AG20443 (cell line): ENCODE measurements at places on chromosomes 7 and 10.

GRCh38 chr7:28977881-28978280 is 19.8 kb upstream of the TRIL start:
- DNase-seq: no peak

- DNase-seq: peak; percentile 46
Observed at GRCh38 chr10:124697837-124698544, 46.2 kb downstream of the FAM53B start.

DNA sequence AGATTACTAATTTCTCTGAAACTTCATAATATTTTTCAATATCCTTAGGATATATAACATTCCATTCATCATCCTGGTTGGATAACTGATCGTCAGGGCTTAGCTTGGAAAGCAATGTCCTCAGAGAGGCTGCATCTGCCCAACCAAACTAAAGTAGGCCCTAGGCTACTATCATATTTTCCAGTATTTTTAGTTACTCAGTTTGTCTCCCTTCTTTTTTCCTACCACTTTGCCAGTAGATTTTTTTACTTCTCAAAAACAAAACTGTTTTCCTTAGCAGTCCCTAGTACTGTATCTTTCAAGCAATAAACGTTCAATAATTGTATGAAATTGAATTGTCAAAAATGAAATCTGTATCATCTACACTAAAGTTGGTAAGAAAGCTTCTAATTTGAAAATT is 452.0 kb downstream of the TFEC start:
- no peak for DNase-seq

GRCh38 chr10:115972426-115972825 is 300.6 kb downstream of the GFRA1 start:
- no peak for DNase-seq

DNA sequence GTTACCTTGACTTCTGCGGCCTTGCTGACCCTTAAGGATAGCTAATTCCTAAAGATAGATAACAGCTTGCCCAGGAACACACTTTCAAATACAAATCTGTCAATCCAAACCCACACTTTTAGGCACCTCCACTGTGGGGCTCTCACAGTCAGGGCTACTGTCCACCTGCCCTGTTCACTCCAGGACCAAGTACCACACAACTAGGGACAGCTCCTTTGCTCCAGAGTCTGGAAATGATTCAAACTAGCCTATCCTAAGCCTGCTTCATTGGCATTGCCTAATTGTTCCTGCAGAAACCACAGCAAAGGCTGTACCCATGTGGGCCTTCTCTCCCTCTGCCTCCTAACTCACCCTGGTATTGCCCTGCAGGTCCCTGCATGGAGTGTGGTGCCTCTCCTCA is 538.9 kb upstream of the IGFBP3 start:
- peak; percentile 14 for DNase-seq

- no peak for DNase-seq
Observed at GRCh38 chr7:130947792-130948580, 214.0 kb upstream of the KLF14 start.
